Stimulated activated CD4-positive, alpha-beta T cell treated with anti-CD3 and anti-CD28 coated beads, Interleukin-1b, Interleukin-23, amount 100 ng/mL, for 48 hours (primary cell): ENCODE measurements at places on chromosomes 5 and 9.

GRCh38 chr9:69593301-69593700 lies 78.9 kb downstream of the APBA1 start:
- no peak for DNase-seq

GRCh38 chr9:105241356-105242043 lies 3.0 kb upstream of the SLC44A1 start:
- no peak for DNase-seq

DNA sequence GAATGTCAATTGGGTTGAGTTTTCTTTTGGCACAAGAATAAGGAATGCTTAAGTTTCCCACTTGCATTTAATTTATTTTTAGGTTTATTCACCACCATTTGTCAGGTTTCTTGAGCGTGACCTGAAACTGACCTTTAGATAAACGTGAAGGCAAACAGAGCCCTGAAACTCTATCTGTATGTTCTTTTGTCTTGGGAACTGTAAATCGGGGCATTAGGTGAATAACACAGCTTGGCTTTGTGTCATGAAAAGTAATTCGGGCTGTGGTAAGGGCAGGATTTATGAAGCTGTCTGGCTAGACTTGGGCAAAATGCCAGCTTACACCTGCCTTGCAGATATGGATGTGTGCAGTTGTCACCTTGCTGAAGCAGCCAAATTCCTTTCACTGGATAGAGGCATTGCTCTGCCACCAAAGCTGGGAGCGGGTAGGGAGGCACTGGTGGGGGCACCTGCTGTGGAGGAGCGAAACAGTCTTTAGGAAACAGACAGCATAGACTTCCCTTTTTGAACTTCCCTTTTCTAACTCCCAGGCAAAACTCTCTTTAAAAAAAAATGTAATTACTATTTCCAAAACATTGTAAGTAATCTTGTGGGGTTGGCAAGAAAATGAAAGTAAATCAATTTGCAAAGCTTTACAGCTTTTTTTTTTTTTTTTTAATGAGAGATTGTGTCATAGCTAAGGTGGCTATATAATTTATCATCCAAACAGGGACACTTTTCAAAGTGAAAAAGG lies 545.2 kb downstream of the CSNK1G3 start:
- no peak for DNase-seq

- no peak for DNase-seq
These were observed 136.4 kb downstream of the SLIT3 start for GRCh38 chr5:169164481-169164925.

DNA sequence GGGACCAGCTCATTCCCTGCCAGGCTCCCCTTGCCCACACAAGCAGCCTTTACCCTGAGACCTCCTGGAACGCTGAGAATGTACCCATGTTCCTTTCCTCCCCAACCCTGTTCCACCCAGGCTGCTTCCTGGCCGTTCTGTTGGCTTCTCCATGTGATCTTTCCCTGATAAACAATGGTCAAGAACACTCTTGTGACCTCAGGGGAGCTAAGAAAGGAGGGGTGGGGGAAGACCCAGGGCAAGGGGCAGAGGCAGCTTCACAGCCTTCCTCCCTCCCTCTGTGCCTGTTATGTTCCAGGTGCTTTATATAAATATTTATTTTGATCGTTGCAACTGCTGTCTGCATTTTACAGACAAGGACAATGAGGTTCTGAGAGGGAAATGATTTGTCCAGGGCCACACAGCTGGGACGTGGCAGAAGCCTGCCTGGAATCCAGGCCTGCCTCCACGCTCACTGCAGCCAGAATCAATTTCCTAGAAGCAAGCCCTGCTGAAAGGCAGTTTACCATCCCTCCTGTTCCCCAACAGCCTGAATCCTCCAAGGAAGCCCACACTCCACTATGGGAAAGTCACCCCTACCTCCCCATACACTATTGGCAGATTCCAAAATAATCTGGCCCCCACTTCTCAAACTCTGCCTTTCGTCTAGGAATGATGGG lies 3.9 kb downstream of the SHROOM1 start:
- no peak for DNase-seq

DNA sequence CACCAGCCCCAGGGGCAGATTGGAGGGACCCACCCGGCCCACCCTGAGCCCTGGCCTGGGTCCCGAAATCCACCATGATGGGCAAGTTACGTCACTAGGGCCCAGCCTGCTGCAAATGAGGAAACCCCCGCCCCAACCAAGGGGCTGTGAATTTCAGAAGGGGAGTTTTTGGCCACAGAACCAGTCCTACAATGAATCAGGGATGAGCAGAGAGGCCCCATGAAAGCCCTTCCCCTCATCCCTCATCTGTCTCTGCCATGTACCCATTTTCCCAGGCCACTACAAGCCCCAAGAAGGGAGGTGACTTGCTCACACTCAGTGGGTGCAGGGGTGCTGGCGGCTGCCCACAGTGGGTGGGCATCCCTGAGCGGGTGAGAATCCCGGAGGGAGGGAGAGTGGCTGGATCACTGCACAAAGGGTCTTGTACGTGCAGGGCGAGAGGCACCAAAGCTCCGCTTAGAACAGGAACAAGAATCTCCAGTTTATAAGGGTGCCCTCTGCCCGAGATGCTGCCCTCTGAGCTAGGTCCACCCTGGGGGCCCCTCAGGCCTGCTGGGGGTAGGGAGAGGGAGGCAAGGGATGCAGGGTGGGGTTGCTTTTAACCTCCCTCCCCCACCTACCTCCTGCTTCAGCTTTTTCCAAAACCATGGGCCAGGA lies 10.4 kb upstream of the TCF7 start:
- peak; percentile 58 for DNase-seq

DNA sequence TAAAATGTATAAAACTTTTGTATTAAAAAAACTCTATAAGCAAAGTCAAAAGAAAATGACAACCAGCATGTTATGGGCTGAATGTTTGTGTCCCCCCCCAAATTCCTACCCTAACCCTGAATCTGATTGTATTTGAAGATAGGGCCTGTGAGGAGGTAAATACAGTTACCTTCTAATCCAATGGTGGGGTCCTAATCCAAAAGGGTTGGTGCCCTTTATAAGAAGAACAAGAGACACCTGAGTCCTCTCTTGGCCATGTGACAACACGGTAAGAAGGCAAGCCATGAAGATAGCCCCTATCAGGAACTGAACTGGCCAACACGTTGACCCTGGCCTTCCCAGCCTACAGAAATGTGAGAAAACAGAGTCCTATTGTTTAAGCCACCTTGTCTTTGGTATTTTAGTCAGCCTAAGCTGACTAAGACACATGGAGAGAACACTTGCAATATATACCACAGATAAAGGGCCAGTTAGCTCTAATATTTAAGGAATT lies 49.7 kb upstream of the AKNA start:
- DNase-seq: no peak

- no peak for DNase-seq
These were observed 125.1 kb upstream of the KLF9 start for GRCh38 chr9:70539526-70539925.

DNA sequence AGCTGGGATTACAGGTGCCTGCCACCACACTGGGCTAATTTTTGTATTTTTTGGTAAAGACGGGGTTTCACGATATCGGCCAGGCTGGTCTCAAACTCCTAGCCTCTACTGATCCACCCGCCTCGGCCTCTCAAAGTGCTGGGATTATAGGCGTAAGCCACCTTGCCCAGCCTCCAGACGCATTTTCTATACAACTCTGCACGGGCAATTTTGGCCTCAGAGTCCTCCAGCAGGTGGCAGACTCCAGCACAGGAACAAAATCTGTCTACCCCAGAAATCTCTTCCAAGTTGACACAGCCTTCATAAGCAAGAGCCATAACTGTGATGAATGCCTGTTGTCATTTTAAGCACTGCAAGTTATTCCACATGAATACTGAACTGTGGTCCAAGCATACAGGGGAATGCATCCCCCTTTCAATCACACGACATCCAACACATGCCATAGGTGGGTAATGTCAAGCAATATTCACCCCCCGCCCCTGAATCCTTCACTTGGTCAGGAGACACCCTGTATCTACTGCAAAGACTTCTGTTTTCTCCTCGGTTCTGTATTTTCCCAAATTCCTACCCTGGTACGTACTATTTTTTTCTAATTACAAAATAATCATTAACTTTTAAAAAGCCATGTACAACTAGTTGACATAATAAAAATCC lies 50.8 kb downstream of the ALDH7A1 start:
- peak; percentile 30 for DNase-seq

- DNase-seq: no peak
These were observed 36.8 kb upstream of the NEK6 start for GRCh38 chr9:124220946-124221451.

DNA sequence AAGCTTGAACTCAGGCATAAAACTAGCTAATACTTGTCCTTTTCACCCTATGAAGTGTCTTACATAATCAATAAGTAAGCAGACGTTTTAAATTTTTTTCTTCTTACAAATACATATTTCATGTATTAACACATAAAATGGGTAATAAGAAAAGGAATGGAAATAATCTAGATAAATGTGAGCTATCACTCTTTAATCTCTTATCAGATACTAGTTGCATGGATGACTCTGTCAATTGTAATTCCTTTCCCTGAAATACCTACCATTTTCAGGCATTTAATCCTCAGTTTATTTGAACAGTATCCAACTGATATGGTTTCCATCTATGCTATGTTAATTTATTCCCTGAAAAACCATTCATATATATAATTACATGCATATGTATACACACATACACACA lies 166.0 kb upstream of the RGS7BP start:
- no peak for DNase-seq

- DNase-seq: no peak
These were observed 558.4 kb downstream of the BNC2 start for GRCh38 chr9:16312116-16312515.

GRCh38 chr5:159178978-159179377 lies 30.4 kb downstream of the RNF145 start:
- peak; percentile 41 for DNase-seq

DNA sequence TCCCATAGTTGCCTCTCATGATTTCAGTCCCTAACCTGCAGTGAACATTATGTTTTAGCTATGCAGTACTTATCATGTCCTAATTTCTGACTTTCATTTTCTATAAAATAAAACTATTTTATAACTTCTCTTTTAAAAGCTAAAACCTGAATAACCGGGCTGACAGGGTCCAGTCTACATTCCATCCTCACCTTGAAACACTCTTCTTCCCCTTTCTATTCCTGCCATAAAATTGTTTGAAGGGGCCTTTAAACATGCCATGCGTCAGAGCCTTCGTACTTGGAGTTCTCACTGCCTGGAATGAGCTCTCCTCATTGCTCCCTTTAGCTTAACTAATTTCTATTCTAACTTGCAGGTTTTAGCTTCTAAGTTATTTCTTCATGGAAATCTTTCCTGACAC lies 143.0 kb upstream of the PRLR start:
- DNase-seq: no peak

DNA sequence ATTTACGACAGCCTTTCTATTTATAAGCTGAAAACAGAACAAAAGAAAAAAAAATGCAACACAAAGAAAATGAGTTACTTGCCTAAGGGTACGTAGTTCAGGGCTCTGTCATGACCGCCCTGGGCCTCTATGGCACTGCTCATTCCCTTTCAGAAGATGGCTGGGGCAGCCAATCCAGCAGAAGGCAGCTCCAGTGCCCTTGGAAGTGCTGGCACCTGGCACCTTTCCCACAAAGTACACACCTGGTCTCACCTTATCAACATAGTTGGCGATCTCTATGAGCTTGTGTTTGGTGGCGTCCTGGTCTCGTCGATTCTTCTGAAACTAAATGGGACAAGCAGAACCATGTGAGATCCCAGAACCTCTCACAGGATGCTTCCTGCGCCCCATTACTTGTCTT lies 53.2 kb downstream of the NIPAL4 start:
- no peak for DNase-seq

DNA sequence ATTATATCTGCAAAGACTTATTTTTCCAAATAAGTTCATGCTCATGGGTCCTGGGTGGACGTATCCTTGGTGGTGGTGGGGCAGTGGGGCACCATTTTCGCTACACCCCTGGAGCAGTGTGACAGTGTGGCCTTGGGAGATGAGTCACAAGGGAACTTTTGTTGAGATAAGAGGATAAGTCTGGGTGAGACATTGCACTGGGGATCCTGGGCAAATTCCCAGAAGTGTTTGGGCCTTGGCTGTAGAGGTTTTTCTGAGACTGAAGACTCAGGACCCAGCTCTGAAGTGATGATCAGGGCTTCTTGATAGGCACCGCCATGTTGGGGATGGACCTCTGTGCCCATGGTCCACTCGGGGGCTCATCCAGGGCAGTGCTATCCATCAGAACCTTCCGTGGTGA lies 149.4 kb downstream of the MACROH2A1 start:
- DNase-seq: no peak

DNA sequence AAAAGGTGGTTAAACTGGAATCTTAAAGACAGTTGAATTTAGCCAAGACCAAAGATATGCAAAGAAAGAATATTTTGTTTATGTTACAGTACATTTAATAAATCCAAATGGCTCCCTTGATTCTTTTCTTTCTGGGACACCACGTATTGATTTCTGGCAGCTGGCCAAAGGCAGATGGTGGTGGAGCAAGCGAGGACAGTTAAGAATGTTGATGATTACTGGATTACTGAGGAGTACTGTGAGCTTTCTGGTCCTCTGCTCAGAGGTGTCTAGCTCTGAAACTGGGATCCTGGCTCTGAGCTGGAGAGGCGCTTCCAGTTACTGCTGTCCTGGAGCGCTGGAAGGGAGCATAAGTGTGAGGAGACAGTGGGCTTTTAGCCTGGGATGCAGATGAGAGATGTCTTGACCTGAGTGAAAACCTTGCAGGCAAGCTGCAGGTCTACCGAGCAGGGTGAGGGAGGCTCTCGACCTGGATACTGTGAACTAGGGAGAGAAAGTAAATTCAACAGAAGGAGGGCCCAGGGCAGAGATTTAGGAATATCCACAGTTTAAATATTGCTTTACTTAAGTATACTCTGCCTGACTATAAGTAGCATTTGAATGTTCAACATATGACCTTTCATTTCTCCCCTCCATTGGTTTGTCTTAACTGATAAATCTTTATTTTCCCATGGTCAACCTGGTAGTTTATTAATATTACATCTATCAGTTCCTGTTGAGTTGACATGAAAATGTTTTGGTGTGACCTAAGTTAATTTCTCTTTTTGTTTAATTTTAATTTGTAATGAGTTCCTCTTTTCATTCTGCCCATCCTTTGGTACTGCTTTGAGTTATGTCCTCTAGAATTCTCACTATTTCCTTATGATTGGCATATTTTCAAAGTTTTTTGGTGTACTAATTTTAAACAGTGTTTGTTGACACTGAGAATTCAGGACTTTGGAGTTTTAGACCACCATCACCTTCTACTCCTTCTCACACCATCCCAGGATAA lies 3.7 kb downstream of the SYK start:
- DNase-seq: no peak

GRCh38 chr9:108413809-108414208 lies 442.0 kb downstream of the ACTL7B start:
- DNase-seq: no peak

DNA sequence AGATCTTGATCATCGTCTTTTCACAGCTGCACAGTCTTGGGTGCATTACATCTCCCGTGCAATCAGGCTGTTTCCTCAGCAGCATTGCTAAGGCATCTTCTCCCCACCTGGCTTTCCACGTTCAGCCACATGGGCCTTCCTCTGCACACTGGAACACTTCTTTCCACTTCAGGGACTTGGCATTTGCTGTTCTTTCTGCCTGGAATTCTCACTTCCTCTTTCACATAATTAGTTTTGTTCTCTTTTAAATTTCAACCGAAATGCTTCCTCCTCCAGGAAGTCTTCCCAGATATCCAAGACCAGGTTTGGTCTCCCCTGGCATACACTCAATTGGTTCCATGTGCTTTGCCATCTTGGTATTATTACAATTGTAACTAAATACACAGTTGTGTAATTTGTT lies 43.8 kb downstream of the WHRN start:
- DNase-seq: no peak

- no peak for DNase-seq
These were observed 29.4 kb downstream of the ABITRAM start for GRCh38 chr9:108963459-108964143.
